Retinal pigment epithelial cell (primary cell): ENCODE measurements at places on chromosomes 11 and 22.

DNA sequence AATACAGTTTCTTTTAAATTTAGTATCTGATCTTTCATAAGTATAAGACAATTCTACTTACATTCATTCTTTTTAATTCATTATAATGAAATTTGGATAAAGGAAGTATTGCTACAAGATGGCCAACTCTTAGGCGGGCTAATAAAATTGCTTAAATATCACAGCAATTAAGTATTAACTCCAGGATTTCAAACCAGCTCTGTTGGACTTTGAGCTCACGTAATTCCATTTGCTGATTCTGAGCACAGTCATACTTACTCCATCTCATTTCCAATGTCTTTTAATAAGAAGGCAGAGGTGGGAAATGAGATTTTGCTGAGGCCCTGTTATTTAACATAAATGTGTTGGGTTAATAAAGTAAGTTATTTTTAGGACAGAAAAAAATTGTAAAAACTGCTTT is 748.1 kb downstream of the KCNA4 start:
- DNase-seq = no peak

GRCh38 chr11:73576185-73576614 is 21.7 kb downstream of the FAM168A start:
- no peak for DNase-seq

DNA sequence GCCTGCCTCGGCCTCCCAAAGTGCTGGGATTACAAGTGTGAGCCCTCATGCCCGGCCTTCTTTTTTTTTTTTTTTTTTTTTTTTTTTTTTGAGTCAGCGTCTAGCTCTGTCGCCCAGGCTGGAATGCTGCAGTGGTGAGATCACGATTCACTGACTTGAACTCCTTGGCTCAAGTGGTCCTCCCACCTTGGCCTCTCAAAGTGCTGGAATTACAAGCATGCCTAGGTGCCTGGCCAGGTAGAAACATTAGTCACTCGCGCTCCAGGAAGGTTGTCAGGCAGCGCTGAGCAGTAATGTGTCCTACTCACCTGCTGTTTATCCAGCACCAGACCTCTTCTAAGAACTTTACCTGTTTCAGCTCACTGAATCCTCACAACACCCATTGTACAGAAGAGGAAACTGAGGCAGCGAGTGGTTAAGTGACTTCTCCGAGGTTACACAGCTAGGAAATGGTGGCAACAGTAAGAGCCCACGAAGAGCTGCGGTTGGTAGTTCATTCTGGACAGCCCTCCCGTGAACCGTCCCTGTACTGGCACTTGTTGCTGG is 496 bp upstream of the CST6 start:
- peak; percentile 39 for DNase-seq

DNA sequence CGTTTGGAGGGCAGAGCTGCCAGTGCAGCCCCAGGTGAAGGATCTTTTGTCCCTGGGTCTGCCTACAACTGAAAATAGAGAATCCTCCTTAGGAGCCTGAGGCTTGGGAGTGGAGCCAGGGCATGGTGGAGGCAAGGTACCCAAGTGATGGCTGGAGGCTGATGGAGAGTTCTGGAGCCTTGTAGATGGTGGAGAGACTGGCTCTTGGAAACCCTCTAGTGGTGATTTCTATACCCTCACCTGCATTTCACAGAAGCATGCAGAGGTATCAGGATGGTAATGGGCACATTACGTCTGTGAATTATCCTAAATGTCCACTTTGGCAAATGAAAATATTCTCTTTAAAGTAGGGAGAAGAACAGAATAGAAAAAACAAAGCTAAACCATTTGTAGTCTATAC is 44.4 kb downstream of the INSC start:
- no peak for DNase-seq

DNA sequence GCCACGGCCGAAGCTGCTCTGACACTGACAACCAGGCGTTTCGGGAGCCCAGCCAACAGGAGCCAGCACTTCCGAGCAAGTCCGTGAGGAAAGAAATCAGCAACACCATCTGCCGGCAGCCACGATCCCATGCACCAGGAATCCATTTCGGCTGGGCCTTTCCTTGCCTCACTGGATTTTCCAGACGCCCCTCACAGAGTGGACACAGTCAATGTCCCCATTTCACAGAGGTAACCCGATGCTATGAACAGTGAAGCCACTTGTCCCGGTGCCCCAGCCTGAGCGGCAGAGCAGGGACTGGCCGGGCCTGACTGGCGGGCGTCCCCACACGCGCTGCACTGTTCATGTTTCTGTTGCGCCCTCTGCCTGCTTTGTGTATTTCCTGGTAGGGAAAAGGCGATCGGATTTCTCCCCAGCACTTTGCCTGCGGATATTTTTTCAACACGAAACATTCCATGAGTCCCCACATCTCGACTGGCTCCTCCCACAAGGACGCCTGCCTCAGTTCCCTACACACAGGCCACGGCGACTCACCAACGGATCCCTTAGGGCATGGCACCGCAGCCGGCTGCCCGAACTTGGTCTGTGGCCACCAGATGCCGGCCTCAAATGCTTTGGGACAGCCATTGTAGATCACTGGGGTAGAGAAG is 55.3 kb downstream of the TRMU start:
- DNase-seq = no peak

GRCh38 chr11:18066626-18067025 is 20.6 kb upstream of the TPH1 start:
- DNase-seq = no peak

GRCh38 chr22:33796494-33796893 is 123.8 kb downstream of the LARGE1 start:
- DNase-seq = no peak

- peak; percentile 73 for DNase-seq
These were observed 974.2 kb downstream of the JRKL start for GRCh38 chr11:97364047-97364446.

- DNase-seq = no peak
These were observed 2.2 kb upstream of the TOP3B start for GRCh38 chr22:21984793-21985192.

GRCh38 chr22:17112491-17113042 is 8.6 kb downstream of the TMEM121B start:
- DNase-seq = no peak

DNA sequence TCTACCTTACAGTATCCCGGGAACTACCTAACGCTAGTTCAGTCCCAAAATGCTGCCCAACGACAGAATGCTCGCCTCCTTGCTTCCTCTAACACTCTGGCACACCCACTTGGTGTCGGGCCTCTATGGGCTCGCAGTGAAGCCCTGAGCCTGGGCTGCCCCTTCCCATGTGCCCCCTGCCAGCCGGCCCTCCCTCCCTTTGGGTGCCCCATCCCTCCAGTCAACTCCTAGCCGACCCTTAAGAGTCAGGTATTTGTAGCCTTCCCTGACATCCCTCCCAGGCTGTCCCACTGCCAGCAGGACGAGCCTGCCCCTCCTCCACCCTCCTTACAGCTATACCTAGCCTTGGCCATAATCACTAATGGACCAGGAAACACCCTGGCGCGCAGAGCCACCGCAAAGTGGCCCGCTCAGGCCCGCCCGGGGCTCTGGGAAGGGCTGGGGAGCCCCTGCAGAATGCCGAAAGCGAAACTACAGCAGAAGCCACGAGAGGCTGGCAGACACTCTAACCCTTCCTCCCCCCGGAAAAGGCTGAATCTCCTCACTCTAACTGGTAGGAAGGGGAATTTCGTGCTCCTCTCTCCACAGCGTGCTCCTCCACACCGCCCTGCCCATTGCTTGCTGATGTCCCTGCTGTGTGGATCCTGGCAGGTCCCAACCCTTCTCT is 8.2 kb downstream of the CBX7 start:
- DNase-seq = no peak

DNA sequence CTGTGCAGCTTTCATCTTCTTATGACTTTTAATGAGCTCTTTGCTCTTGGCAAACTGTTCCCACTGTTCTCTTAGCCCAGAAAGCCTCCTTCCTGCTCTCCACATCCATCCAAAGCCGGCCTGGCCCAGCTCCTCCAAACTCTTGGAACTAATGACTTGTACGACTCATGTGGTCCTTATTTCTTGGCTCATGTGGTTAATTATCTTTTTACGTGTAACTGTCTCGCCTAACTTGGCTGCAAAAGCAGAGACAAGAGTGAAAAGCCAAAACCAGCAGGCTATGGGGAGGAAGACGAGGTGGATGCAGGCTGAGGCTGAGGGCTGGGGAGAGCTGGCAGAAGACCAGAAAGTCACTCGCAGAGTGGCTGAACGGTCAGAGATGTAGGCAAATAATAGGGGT is 5.5 kb downstream of the CSNK2A3 start:
- no peak for DNase-seq

DNA sequence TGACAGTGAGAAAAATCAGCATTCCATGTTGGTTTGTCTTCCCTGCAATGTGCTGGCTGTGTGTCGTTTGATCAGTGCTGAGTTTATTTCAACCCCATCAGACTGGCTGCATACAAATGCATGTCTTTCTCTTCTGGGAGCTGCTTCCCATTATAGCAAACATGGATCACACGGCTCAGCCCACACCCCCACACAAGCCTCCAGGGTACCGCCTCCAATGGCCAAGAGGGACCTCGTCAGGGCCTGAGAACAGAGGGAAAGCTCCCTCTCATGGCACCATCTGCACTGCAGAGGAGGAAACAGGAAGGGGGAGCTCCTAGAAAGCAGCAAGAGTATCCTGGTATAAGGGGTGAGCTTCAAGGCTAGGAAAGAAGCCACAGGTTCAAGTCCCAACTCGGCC is 214.2 kb downstream of the LARGE1 start:
- DNase-seq = no peak
